Activated CD4-positive, alpha-beta T cell treated with anti-CD3 and anti-CD28 coated beads for 36 hours (primary cell): ENCODE measurements at places on chromosomes 7 and 10.

DNA sequence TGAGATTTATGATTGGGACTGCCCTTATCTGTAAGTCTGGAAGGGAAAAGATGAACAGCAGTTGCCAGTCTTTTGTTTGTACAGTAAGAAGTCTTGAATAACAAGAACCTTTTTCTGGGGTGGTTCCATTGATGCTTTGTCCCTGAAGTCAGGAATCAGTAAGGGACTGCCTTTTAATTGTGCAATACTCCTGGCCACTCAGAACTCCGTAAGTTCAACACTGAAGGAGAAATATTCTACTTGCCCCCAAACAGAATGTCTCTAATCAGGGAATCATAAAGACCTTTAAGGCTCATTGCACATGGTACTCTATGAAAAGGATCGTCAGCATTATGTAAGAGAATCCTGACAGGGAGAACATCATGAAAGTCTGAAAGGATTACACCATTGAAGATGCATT, 361.4 kb downstream of the EXOC4 start:
- DNase-seq: no peak

GRCh38 chr7:130955565-130955919, 221.5 kb upstream of the KLF14 start:
- no peak for DNase-seq

DNA sequence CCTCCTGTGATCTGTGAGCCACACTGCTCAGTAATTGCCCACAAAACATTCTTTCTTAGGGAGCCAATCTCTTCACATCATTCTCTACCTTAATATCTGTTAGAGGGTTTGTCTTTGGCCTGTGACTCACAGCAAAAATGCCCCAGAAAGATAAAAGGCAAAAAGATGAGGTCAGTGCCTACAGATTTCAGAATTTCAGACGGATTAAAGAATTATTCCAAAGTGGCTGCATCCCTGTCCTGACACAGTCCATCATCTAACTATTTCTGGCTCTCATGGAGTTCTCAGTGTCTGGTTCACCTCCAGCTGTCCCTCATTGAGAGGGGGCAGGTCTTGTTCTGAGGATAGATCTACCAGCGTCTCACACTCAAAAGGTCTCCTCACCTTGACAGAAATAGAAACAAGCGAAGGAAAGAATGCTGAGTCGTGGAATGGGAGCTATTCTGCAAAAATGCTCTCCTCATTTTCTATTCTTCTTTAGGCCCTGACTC, 138.5 kb upstream of the AOAH start:
- no peak for DNase-seq

- no peak for DNase-seq
Observed at GRCh38 chr7:15515252-15515651, 46.6 kb downstream of the AGMO start.

DNA sequence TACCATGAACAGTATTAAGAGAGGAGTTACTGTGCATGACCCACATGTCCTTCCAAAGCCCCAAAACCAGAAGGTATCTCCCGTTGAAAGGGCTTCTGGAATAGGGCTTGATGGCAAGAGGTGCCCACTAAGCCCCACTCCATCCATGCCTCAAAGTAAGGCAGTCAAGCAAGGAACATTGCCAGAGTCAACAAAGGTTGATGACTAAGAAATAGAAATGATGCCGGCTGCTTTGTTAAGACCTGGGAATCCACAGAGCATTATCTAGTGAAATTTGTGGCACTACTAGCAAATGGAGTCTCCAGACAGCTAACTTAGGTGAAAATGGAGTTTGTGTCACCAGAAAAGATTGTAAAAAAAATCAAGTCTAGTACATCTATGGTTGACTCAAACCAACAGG, 6.2 kb downstream of the SFR1 start:
- DNase-seq: no peak

- no peak for DNase-seq
Observed at GRCh38 chr10:80945264-80945880, 407.7 kb downstream of the SH2D4B start.

DNA sequence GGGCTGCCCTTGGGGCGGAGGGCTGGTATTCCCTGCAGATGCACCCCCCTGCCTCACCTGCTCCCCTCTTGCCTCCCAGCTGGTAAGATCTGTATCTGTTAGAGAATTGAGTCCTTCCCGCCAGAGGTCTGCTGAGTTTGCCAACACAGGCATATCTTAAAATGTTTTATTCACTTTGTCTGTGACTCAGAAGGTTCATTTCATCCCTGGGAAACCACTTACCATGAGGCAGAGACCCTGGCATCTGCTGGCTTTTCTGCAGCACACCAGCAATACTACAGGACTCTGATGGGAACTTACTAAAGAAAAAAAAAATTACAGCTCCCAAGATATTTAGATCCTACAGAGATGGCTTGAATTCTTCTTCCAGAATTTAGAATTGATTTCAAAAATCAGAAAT, 131.3 kb downstream of the PLPP4 start:
- DNase-seq: no peak

DNA sequence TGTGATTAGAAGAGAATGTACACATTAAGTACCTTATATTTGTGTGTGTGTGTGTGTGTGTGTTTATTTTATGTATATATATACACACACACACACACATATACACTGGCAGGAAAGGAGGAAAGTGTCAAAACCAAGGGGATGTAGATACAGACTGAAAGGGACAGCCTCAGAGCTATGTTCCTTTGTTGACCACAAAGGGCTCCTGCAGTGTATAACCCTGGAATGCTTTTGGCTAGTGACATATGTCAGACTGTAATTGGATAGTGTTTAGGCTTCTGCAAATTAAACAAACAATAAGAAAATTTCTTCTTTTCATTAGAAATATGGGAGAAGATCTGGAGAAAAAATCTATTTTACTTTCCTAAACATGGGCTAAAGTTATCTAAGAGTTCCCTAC, 15.9 kb downstream of the GBF1 start:
- no peak for DNase-seq

GRCh38 chr7:88638583-88638982, 120.9 kb upstream of the ZNF804B start:
- no peak for DNase-seq

DNA sequence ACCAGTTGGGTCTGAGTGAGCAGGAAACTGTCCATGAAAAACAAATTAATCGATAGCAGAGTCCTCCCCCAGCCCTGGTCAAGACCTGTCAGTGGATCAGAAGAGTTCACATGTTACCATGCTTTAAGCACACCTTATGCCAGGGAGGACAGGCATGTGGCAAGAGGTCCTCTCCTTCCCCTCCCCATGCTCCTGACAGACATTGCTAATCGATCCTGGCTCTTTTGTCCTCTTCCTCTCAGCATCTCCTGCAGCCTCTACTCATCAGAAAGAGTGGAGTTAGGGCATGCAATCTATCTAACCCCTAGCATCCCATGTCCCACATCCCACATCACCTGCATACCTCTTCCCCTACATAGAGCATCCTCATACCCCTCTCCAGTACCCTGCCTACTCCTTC, 117.1 kb upstream of the TCF7L2 start:
- no peak for DNase-seq

GRCh38 chr10:111347386-111348013, 270.7 kb downstream of the ADRA2A start:
- no peak for DNase-seq

DNA sequence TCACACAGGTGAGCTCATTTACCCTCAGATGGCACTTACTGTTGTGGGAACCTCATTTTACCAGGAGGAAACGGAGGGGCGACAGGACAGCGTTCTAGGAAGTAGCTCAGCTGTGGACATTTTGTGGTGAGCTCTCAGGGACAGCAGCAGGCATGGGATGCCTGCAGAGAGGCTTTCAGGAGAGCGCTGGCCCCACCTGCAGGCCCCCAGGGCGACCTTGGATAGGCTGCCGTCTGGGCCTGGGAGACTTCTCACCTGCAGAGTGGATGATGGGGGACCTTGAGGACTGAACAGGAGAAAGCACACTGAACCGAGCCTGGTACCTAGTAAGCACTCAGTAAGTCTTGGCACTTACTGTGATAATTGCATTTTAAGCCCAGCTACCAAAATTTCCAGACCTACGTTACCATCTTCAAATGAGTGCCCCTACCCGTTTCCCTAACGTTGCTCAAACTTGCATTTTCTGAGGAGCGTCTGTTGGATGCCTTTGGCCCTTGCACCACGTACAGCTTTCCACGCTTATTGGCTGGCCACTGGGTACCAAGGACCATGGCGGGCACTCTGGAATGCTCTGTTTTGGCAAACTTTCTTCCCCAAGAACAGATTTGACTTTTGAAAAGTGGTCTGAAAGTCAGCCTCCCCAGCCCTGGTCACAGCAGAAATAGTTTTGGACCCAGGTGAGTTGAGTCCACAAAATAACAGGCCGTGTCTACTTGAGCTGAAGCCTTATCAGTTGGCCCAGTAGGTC, 223.4 kb downstream of the EBF3 start:
- no peak for DNase-seq

GRCh38 chr7:142569851-142570250, 179.4 kb upstream of the PRSS1 start:
- DNase-seq: no peak

DNA sequence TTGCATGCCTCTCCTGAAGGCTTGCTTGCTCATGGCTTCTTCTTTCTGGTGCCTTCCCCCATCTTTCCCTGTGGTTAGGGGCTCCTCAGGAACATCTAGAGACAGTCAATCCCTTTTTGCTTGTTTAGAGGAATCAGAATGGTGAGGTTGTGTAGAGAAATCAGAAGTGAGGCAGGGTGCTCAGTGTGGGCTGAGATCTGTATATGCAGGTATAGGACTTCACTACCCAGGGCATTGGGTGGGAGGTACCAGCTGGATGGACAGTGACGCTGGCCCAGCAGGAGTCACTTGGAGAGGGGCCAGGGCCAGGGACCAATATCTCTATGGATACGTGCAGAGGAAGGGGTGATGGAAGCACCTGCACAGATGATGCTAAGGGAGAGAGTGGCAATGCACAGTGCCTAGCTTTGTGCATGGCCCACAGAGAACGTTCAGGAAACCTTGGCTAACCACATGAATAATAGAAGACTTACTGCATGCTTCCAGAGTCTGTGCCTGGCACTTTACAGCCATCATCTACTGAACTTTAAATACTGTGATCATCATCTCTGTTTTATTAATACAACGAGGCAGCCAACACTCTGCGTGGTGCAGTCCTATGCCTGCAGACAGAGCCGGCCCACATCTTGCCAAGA, 255.2 kb downstream of the ABCA13 start:
- no peak for DNase-seq

GRCh38 chr7:152383341-152384234, 52.2 kb downstream of the KMT2C start:
- peak; percentile 22 for DNase-seq

DNA sequence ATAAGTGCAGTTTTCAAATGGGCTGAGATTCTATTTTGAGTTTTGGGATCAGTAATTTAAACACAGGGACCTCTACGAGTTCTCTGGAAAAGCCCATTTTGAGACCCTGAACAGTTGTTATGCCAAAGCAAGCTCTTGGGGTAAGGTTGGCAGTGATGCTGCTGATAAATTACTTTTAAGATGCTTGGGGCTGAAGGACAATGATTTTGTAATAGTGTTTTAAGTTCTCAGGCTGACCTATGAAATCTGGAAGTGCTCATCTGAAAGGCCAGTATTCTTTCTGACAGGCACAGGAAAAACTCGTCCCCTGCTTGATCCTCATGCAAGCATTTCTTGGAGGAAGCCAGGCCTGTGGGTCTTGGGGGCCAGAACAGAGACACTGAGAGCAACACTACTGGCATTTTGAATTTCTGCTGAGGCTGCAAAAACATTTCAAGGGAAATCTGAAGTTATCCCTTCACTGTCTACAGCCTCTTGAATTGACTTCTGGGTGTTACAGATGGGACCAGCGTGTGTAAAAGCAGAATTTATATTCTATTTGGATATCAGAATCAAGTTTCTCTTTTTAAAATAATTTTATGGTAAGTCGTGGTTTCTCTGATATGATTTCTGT, 79.7 kb downstream of the AUTS2 start:
- no peak for DNase-seq

- no peak for DNase-seq
Observed at GRCh38 chr10:110577056-110577455, 9.6 kb downstream of the SMC3 start.

- no peak for DNase-seq
Observed at GRCh38 chr10:59623133-59624121, 86.2 kb downstream of the SLC16A9 start.

- no peak for DNase-seq
Observed at GRCh38 chr7:30323006-30323355, 38.6 kb downstream of the ZNRF2 start.

GRCh38 chr10:96842896-96843723, 11.0 kb downstream of the LCOR start:
- DNase-seq: no peak

GRCh38 chr7:80216996-80217842, 82.6 kb downstream of the GNAI1 start:
- no peak for DNase-seq

DNA sequence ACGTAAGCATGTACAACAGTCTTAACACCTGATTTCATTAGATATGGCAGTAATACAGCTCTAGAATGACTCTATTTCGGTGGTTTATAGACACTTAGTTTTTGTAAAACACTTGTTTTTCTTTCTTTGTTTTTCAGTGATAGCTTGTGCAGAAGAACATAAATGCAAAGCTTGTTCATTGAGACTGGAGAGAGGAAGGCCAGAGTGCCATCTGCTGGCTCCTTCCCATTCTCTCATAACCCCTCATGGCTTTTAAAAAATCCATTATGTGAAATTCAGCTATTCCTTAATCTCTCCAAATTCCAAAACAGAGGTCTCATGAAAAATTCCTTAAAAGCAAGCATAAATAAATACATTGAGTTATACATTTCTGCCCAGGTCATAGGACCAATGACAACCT, 76.3 kb downstream of the CACNB2 start:
- DNase-seq: no peak

DNA sequence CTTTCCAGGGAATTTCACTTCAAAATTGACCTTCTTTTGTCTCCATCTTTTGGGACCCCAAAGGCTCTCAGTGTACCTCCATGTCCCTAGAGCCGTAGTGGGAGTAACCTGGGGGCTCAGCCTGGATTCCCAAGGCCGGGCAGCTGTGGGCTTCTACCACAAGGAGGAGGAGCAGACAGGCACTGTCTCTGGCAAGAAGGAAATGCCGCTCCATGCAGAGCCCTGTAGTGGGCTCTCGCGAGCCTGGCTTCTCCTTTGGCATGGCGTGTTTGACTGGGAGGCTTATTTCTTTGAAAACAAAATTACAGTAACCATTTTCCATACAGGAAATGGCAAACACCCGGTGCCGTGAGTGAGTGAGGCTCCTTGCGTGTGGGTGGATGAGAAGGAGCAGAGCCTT, 76.8 kb upstream of the FAM180A start:
- DNase-seq: no peak

DNA sequence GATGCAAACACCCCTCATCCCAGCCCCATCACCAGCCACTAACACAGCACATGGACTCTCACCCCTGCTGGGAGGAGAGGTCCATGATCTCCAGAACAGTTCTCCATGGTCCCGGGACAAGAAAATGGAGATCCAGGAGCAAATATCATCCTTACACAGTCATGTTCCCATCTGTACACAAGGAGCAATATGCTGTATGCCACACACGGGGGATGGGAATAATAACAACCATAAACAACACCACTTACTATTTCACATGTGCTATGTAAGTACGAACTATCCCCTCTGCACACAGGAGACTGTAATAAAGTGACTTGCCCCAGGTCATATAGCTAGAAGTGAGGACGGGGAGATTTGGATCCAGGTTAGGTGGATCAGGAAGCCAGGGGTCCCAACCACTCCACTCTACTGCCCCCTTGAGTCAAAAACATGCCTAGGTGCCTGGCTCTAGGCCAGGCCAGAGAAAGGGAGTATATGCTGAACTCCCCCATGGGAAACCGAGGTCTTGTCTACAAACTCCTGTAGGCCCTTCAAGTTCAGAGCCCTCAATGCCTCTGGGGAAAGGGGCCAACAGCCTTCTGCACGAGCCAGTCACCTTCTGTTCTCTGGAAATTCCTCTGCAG, 34.1 kb downstream of the LRRC20 start:
- peak; percentile 57 for DNase-seq

GRCh38 chr10:117311261-117311660, 64.0 kb downstream of the PDZD8 start:
- no peak for DNase-seq
